ENCODE measurements at places on chromosomes 2 and 18. TPM values are rescaled to one million over a fixed set of nuclear protein-coding genes. Genes with fewer than 3 reads are reported as not detected.

DNA sequence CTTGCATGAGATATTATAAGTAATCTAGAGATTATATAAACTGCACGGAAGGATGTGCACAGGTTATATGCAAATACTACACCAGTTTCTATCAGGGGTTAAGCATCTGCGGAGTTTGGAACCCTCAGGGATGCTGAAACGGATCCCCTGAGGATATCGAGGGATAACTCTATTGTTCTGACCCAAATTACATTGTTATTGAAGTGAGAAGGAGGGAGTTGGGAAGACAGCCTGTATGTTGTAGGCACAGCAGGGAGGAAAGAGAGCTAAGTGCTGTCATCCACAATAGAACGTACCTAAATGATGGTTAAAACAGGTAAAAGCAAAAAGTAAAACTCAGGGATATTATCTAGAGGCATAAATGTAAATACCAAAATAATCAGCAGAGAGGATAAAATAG lies 44.6 kb upstream of the SMAD2 start:
- no peak for DNase-seq

GRCh38 chr2:46230115-46230571 lies 67.1 kb upstream of the EPAS1 start:
- DNase-seq = no peak

- no peak for DNase-seq
Observed at GRCh38 chr18:24976502-24976901, 375.5 kb downstream of the ZNF521 start.

Gene CD207
- total RNA-seq = 1.7 TPM

Gene EPB41L3
- 32.0 TPM for total RNA-seq

Gene STK36
- total RNA-seq = 16.2 TPM
